ENCODE measurements at places on chromosomes 2 and 18.

GRCh38 chr2:33000986-33001385 lies 54.2 kb downstream of the LTBP1 start:
- no peak for DNase-seq

- DNase-seq, result no peak
These were observed 10.9 kb downstream of the CCDC68 start for GRCh38 chr18:54948350-54948837.

DNA sequence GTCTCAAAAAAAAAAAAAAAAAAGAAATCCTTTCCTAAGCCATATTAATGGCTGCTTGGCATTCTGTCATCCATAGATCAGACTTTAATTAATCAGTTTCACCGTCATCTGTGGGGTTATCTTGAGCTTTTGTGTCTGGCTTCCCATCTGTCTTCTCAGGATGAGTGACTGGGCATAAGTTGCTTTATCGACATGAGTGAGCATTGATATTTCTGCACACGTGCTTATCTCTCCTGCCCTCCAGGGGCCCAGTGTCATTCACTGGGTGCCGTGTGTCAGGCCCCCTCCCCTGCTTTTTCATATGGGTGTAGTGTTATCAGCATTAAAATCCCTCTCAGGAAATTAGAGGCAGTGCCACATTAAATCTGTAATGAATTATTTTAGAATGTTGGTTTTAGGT lies 65.6 kb downstream of the SH3BP4 start:
- no peak for DNase-seq

DNA sequence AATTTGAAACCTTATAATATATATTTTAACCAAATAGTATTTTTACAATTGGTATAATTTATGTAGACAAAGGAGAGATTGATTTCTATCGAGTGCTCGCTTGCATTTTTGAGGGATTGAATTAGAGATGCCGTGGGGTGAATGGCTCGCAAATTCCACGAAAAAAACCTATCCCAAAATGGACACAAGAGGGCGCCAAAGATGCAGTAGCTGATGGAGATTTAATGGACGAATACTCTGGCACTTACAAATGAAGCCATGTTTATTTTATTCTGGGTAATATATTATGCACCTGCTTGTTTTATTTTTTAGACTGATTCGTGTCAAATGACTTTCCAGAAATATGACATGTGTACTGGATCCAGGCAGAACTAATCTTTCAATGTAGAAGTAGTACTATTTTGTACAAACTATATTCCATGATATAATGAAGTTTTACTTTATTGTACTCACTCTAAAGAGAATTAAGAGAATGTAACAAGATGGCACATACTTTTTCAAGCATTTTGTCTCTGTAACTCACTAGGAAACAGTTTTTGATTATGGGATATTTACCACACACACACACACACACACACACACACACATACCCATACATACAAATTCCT lies 505.4 kb downstream of the PLCL1 start:
- peak; percentile 35 for DNase-seq

- DNase-seq, result no peak
These were observed 795.8 kb upstream of the GCFC2 start for GRCh38 chr2:76506538-76506937.

DNA sequence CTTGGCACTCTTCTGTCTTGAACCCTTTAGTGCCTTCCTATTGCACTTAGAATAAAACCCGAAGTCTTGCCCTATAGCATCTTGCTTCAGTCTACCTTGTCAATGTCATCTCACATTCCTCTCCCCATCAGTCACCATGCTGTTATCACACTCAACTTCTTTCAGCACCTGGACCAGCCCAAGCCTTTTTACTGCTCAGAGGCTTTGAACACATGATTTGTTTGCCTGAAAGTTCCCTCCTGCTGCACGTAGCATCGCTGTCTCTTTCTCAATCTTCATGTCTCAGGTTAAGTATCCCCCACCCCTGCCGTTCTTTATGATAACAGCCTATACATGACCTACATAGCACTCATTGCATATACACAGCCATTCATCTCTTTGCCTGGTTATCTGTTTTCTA lies 41.3 kb upstream of the LGALSL start:
- DNase-seq, result no peak

DNA sequence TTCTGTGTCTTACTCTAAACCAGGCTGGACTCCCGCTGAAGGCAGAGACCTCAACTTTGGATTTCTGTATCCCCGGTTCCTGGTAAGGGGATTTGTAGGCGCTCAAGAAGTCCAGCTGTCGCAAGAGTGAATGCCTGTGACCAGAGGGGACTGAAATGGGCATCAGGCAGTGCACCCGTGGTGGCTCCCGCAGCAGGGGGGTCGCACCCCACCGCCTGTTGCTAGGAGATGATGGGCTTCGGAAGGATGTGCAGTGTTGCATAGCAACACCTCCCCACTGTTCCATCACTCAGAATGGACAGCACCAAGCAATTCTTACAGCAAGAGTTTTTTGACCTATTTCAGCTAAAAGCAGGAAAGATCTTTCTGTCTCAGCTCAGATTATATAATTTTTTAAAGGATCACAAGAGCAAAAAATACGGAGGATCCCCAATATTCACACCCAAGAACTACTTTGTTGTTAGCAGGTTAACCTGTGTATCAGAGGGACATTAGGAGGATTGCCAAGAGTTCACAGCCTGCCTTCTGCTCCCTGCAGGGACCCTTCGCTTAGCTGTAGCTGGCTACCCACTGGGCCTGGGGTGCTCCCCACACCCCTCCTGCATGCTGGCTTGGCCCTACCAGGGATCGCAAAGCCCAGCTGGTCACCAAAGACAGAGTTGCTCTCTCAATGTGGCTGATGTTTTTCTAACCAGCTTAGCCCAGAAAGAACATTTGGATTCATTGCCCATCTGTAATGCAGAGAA lies 63.8 kb downstream of the SOWAHC start:
- DNase-seq, result no peak

- DNase-seq, result no peak
These were observed 17.9 kb downstream of the LRRFIP1 start for GRCh38 chr2:237645261-237645660.

- no peak for DNase-seq
These were observed 473.8 kb upstream of the MC4R start for GRCh38 chr18:60846396-60846795.

DNA sequence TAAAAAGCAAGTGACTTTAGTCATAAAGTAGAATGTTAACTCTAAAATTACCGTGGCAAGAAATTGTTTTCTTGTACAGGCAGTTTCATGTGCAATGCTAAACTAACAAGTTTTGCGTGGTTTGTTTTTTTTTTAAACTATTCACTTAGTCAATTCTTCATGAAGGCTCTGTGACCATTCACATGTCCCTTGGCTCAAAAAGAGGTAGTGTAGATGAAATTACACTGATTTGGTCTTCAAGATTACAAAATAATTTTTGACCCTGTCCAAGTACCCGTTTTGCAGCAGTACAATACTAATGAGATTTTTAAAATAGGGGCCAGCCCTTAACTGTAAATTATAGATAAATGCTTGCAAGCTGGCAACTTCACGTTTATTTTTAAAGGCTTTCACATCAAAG lies 1.3 kb downstream of the TMEM131 start:
- no peak for DNase-seq

GRCh38 chr2:215895330-215895729 lies 118.0 kb downstream of the MREG start:
- DNase-seq, result no peak

DNA sequence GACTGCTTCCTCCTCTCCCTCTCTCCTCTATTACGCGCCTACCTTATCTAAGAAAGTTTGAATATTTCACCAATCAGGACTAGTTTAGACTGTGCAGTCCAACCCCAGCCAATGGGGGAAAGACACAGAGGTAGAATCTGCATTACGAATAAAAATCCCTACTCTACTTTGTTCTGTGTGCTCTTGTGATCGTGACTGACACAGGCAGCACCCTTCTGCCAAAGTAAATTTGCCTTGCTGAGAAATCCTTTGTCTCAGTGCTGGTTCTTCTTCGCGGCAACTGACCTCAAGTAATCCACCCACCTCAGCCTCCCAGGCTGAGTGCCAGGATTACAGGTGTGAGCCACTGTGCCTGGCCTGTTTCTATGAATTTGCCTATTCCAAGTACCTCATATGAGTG lies 8.6 kb upstream of the CDCA7 start:
- DNase-seq, result no peak

DNA sequence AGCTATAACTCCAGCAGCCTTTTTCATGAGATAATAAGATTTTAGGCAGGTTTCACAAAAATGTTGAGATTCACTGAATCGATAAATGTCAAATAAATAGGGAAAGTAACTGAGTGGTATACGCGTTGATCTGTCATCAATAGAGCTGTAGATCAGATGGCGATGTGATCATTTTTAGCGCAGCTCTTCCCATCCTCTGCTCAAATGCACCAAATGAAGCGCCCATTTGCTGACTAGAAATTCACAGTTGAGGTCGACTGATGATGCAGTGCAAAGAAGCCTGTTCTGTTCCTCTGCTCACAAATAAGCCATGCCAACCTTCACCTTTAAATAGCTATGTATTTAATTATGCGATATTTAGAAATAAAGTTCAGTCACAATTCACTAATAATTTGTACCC lies 693.5 kb downstream of the ARHGAP15 start:
- no peak for DNase-seq

- DNase-seq, result no peak
These were observed 55.6 kb downstream of the ACAA2 start for GRCh38 chr18:49757513-49758262.

- no peak for DNase-seq
These were observed 3.1 kb downstream of the KCNE4 start for GRCh38 chr2:223055140-223055539.

GRCh38 chr2:128786316-128786715 lies 467.6 kb upstream of the HS6ST1 start:
- no peak for DNase-seq

GRCh38 chr2:64124168-64124567 lies 20.1 kb downstream of the PELI1 start:
- DNase-seq, result no peak

DNA sequence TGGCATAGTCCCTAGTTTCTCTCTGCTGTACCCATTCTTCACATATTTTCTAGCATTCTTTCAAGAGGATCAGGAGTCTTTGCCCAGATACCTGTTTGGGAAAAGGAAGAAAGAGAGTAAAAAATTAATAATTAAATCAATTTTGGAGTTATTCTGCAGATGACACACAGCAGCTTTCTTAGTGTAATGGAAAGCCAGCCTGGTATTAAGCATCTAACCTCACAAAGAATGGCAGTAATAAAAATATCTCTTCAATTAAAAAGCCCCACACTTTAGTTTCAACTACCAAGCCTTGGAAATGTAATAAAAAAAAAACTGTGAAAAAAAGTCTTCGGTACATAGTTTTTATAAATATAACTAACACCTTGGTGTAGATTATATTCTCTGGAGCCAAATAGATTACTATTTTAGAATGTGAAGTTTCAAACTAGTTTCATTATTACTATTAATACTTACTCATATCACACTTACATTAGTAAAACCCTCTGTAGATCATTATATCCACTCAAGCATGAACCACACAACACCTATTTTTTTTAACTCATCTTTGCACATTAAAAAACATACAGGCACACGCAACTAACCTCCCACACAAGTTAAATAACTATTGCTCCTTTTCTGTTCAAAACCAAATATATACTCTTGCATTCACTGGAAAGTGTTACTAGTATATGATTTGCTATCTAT lies 90.9 kb downstream of the GPD2 start:
- no peak for DNase-seq

- no peak for DNase-seq
These were observed 28.2 kb upstream of the CYRIA start for GRCh38 chr2:16693854-16694253.

DNA sequence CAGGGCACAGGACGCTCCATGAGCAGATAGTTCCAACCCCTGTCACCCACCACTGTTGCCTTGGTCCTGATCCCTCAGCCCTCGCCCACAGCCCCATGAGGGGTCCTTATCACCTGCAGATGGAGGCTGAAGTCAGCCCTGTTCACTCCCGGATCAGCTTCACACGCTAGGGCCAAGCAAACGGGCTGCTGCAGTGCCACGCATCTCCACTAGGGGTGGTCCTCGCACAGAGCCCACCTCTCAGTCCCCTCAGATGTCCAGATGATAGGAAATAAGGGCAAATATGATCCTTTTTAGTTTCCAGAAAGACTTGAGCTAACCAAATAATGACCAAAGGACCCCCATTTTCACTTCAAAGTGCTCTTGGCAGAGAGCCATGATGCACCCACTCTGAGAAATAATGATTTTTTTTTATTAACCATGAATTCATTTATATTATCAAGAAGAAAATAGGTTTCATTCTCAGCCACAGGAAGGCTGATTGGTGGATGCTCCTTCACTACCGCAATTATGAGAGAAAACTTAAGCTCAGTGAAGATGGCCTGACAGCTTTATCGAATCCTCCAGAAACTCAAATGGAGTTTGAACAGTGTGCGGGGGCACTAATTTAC lies 71.9 kb upstream of the KLHL29 start:
- no peak for DNase-seq

GRCh38 chr2:197307236-197307932 lies 3.2 kb downstream of the ANKRD44 start:
- no peak for DNase-seq

- DNase-seq, result no peak
These were observed 228.6 kb downstream of the EPHA4 start for GRCh38 chr2:221343524-221343923.

GRCh38 chr18:71443706-71444480 lies 1100.2 kb downstream of the CBLN2 start:
- DNase-seq, result no peak

- DNase-seq, result no peak
These were observed 68.9 kb downstream of the DOCK10 start for GRCh38 chr2:224973112-224974016.

GRCh38 chr2:126797622-126798275 lies 100.9 kb upstream of the TEX51 start:
- no peak for DNase-seq

GRCh38 chr2:181042706-181043105 lies 62.3 kb downstream of the UBE2E3 start:
- no peak for DNase-seq

DNA sequence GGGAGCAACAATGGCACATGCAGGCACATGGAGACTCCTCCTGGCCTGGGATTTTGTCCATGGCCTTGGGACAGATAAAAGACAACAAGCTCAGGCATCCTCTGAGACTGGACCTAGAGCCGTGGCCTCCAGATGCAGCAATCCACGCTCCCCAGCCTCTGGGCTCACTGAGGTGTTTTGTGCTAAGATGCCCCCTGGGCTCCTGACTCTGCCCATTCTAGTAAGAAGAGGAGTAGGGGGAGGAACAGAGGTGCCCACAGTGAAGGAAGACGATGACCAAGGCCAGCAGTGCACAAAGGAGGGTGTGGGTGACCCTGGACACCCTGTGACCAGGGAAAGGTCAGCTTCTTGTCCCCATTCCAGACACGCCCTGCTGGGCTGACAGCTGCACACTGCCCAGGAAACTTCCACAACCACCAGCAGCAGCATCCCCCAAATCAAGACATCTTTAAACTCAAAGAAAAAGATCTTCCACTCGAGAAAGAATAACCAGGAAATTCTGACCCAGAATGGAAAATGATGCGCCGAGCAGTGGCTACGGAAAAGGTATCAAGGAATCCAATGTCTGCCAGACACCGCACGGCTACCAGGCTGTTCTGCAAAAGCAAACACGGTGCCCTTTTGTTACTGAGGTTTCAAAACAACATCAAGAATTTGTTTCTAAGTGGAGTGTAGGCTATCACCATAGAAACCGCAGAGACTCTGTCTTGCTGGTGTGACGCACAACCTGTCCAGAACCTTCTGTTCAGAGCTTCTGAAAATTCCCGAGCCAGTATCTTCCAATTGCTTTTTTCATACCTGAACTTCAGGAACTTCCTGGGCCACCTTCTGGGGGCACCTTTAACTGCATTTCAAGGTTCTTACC lies 65.5 kb downstream of the ZNF516 start:
- no peak for DNase-seq

GRCh38 chr18:77101410-77102258 lies 30.9 kb downstream of the MBP start:
- DNase-seq, result no peak
